ENCODE measurements at places on chromosomes 4 and X.

GRCh38 chr4:91064157-91064853 lies 937.1 kb downstream of the CCSER1 start:
- DNase-seq: no peak

- no peak for DNase-seq
Measured at GRCh38 chr4:7196736-7197135, 4.4 kb downstream of the SORCS2 start.

DNA sequence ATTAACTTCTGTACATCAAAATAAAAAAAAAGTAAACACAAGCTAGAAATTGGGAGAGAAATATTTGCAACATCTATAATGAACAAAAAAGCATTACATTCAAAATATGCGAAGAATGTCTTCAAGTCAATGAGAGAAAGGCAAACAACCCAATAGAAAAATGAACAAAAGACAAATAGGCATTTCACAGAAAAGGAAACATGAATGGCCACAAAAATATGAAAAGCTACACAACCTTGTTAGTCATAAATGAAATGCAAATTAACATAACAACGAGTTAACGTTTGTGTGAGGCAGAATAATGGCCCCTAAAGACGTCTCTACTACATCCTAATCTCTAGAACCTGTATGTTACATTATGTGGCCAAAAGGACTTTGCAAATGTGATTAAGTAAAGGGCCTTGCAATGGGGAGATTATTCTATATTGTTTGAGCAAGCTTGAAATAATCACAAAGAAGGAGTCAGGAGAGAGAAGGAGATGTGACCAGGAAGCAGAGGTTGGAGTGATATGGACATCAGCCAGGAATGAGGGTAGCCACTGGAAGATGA lies 86.8 kb downstream of the WDFY3 start:
- no peak for DNase-seq

GRCh38 chr4:88672987-88673386 lies 24.6 kb downstream of the NAP1L5 start:
- DNase-seq: no peak

DNA sequence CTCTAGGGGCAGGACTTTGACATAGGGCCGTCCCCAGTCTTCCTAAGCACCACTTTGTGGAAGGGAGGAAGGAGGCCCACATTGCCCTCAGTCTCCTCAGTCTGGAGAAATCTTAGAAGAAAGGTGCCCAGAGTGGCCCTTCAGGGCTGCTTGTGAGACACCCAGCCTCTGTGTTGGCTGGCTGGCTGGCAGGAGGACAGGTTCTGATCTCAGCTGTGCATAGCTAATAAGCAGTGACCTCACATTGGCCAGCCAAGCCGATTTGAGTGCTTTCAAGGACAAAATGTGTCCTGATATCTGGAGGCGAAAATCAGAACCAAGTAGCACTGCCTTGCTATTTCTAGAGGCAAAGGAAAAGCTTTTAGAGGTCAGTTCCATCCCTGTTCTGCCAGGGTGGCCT lies 211.5 kb downstream of the BCOR start:
- DNase-seq: no peak
